ENCODE measurements at places on chromosomes 5 and 9.

DNA sequence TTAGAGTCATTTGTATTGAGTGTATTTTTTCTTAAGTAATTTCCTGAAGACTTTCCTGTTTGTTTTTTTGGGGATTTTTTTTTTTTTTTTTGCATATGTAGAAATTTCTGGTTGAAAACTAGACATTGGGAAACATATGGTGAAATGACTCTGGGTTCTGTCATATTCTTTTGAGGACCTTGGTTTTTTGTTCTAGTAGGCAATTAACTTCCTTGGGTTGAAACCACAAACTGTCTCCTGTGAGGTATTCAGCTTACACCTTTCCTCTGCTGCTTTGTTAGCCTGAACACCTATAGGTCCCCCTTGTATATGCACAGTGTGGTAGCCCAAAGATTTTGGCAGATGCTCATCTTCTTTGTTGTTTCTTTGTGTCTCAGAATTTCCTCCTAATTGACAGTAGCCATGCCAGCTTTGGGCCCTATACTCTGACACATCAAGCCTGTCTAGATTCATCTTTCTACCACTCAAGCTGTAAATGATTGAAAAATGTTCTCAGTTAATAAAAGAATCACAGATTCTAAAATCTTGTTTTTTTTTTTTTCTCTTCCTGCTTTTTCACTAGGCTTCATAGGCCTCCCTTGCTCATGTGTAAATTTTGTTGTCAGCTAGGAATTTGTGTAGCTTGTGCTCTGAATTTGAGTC lies 140.6 kb downstream of the COMMD10 start:
- no peak for DNase-seq

GRCh38 chr9:70160686-70161600 lies 97.8 kb upstream of the SMC5 start:
- DNase-seq, result peak; percentile 77

DNA sequence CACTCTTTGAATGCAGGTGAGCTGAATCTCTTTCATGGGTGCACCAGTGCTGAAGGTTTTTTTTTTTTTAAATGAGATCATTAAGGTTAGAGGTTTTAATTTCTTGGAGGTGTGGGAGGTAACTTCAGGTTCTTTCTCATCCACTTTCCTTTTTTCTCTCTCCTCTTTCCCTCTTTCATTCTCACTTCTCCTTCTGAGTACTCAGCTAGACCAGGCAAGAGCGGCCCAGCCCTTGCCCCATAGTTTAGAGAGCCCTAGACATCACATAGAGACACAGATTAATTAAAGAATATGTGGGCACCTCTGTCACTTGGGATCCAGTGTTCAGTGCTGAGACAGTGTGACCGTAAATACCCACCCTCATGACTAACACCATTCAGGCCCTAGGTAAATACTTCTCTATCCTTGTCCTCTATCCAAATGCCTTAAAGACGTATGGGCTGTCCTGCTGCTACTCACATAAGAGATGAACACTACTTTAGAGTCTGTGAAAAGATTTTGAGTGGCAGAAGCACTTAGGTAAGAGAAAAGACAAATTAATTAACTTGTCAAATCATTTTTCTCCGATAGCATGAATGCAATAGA lies 174.1 kb downstream of the TLE4 start:
- no peak for DNase-seq

- DNase-seq, result no peak
These were observed 40.5 kb upstream of the RPL26L1 start for GRCh38 chr5:172918421-172919371.

- no peak for DNase-seq
These were observed 512.1 kb downstream of the MAN2A1 start for GRCh38 chr5:110201791-110202190.

DNA sequence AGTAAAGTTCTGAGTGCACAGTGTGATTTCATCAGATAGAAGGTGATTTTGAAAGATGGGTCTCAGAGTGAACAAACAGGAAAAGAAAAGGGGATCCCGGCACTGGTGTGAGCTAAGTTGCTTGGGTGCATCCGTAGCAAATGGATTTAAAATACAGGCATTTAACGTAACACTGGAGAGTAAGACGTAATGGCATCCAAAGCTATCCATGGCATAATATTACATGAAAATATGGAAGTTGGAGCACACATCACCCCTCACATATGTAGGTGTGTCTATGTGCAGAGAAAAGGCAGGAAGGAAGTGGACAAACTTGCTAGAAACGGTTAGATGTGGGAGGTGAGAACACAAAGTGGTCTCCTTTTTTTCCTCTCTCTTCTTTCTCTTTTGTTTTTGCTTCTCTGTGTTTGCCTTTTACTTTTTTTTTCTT lies 38.2 kb upstream of the SEMA4D start:
- DNase-seq, result no peak

DNA sequence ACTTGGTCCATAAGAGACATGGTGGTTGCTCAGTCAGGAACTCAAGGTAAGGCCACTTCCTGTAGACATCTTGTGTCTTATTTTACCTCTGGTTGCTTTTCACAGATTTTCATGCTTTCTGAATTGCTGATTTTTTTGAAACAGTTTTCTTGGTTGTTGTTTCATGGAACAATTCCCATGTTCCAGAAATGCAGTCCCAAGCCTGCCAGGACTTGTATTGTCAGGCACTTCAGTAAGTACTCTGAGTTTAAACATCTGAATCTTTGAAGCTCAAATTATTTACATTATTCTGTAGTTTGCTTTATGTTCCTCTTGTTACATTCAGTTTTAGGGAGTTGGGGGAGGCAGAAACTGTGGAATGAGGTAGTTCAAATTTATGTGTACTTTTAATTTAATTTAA lies 290.2 kb downstream of the DMRT2 start:
- DNase-seq, result peak; percentile 29

DNA sequence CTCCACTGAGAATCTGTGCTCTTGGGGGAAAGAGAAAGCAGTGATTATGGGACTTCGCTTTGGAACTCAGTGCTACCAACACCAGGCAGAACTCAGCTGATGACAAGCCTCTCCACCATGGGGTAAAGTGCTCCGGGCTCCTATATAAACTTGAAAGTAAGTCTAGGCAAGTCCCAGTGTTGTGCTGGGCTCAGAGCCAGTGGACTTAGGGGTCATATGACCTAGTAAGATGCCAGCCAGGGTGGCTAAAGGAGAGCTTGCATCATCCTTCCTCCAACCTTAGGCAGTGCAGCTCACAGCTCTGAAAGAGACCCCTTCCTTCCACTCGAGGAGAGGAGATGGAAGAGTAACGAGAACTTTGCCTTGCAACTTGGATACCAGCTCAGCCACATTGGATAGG lies 35.1 kb upstream of the FREM1 start:
- DNase-seq, result no peak

- no peak for DNase-seq
These were observed 237.5 kb upstream of the ADRA1B start for GRCh38 chr5:159678657-159679392.

DNA sequence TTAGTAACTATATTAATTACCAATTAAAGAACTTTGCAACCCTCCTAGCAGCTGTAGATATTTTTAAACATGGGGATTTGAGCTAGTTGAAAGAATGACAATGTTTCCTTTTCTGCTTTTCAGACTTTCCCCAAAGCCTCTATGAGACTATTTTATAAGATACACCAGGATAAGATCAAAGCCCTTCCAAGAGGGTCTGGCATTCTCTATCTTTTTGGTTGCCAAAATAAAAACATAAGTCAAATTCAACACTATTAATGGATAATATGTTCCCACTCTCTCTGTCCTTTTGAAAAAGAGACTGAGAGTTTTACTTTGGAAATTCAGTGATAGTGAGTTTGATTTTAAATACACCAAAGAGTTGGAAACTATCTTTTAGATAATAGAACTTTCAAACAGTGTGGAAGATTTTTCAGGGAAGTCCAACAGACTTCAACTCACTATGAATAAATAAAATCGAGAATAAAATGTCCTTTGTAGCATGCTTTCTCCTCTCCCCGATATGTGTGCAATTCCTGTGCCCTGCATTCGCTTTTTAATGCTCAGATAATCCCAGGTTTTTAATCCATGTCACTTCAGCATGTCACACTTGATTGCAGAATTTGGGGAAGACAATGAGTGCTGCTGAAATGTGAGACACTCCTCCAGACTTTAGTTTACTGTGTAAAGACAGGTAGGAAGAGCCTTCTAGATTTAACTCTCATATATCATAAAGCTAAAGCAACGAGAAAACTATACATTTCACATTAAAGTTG lies 1095.7 kb upstream of the DMAC1 start:
- DNase-seq, result peak; percentile 13

- DNase-seq, result peak; percentile 46
These were observed 32.0 kb upstream of the GRPEL2 start for GRCh38 chr5:149313151-149313841.

DNA sequence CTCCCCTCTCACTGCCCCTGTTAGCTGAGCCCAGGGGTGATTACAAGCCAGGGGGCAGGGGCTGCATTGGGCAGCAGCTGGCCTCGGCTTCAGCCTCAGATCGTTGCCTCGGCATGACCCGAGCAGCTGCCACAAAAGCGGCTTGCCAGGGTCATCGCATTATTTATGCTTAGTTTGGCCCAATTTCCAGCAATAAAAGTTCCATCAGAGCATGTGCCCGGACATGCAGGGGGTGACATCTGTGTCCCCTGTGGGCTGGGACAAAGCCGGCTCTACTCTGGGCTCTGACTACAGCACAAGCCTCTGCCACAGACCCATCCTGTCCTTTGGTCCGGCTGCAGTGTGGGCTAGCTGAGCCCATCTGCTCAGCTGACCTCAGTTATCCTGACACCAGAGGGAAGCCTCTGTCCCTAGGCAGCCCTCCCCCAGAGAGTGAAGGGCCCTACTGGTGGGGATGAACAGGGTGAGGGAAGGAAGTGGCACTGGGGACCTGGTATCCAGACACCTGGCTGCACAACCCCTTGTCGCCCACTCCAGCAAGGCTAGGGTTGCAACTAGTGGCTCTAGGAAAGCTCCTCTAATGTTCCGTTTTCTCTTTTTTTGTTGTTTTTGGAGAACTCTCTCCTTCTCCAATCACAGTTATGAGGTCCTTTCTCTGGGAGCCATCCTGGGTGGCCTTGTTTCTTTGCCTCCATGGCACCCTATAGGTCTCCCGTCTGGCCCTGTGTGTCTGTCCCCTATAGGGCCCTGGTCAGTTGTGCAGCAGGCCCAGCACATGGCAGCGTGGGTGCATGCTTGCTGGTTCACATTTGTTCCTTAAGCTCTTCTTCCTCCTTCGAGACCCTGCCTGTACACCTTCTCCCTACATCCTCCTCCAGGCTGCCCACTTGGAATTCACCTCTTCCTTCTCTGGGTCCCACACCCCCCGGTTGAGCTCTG lies 13.3 kb upstream of the GADD45G start:
- DNase-seq, result peak; percentile 42

DNA sequence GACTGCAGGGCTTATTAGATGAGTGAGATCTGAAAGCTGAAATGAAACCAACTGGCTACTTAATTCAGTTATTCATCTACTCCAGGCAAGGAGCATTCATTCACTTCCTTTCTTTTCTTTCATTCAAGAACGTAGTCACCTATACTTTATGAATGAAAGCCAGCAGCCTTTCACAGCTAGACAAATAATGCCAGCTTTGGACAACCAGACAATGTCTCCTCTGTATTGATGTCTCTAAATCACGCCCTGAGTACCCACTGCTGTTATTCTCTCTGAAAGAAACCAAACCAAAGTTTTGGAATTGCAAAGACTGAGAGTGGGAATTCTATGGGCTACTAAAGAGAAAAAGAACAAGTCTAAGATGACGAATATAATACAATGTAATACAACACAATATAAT lies 121.2 kb upstream of the PTPN3 start:
- DNase-seq, result no peak

DNA sequence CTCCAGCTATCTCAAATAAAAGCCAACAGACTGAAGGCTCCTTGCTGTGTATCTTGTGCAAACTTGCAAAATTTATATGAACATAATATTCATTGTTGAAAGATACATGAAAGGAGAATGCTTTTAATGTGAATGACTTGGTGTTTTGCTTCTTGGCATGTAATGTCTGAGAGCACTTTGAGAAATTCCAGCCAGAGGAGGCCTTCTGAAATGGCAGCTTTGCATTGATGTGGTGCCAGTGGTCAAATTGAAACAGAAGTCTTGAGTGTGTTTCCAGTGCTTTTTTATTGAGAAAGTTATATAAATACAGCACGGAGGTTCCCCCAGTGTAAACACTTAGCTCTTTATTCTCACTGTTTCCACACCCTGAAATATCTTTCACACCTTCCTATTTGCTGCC lies 182.1 kb downstream of the ADCY2 start:
- peak; percentile 48 for DNase-seq

GRCh38 chr9:86353655-86354010 lies 577 bp downstream of the TUT7 start:
- DNase-seq, result peak; percentile 67

GRCh38 chr5:91313757-91314673 lies 69.1 kb downstream of the ARRDC3 start:
- DNase-seq, result peak; percentile 81

DNA sequence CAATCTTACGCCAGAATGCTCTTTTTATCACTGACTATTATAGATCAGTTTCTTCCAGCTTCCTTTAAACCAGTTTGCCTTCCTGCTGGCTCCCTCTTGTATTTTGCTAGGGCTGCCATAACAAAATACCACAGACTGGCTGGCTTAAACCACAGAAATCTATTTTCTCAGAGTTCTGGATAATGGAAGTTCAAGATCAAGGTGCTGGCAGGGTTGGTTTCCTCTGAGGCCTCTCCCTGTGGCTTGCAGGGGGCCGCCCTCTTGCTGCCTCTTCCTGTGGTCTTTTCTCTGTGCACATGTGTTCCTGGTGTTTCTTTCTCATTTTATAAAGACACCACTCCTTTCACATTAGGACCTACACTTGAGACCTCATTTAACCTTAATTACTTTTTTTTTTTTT lies 6.8 kb upstream of the FXN start:
- no peak for DNase-seq

DNA sequence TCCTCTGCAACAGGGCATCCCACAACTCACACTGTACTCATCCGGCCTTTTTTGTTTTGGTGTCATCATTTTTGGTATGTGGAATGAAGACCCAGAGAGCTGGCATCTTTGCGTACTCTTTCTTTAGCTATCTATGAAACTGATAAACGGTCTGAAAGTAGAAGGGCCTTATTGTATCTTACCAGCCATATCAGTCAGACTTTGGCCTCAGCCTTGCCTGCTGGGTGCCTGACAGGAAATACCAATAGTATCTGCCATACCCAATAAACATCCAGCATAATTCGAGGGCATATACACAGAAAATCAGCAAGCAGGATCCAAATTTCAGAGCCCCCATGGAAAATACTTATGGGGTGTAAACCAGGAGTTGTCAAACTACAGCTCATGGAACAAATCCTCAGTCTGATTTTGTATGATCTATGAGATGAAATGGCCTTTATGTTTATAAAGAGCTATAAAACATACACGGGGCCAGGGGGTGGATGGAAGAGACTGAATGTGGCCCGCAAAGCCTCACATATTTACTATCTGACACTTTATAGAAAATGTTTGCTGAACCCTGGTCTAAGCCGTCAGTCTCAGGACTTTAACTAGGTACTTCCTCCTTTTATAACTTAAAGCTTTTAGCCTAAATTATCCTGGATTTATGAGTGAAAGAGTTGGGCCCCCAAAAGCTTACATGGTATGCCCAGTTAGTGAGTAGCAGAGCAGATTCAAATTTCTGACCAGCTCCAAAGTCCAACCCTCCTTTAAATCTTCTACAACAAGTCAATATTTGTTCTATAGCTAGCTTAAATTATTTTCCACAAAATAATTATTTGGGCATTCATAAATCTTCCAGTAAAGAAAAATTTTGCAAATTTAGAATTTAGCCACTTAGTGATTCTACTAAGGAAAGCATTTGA lies 308.0 kb upstream of the PUM3 start:
- no peak for DNase-seq
